ENCODE measurements at places on chromosomes 2 and 18. TPM values are rescaled to one million over a fixed set of nuclear protein-coding genes. Genes with fewer than 3 reads are reported as not detected.

Gene KCNE4
- total RNA-seq: under 0.01 TPM

Gene SMYD5
- total RNA-seq: 23.0 TPM

Gene MEIS1
- total RNA-seq: 18.8 TPM

Gene LOXHD1
- total RNA-seq: not detected

Gene FSHR
- total RNA-seq: not detected

Gene ALK
- not detected for total RNA-seq

Gene CDK5R2
- not detected for total RNA-seq

Gene RFX8
- 2.0 TPM for total RNA-seq

Gene ACMSD
- not detected for total RNA-seq

Gene MSGN1
- not detected for total RNA-seq

Gene GCKR
- 9.6 TPM for total RNA-seq

Gene MAP3K19
- total RNA-seq: not detected

Gene XDH
- total RNA-seq: under 0.01 TPM

Gene CD226
- 0.53 TPM for total RNA-seq

Gene TNFRSF11A
- 5.5 TPM for total RNA-seq

Gene SCN3A
- total RNA-seq: not detected

Gene RNU2-63P
- total RNA-seq: under 0.01 TPM

Gene INHBB
- 0.79 TPM for total RNA-seq

Gene C1QL2
- total RNA-seq: not detected

Gene ANKRD30B
- not detected for total RNA-seq

Gene SERPINB13
- 0.13 TPM for total RNA-seq

Gene ASPRV1
- total RNA-seq: 0.14 TPM

Gene PAIP2B
- total RNA-seq: 1.2 TPM

Gene GALNT5
- not detected for total RNA-seq

Gene AQP4
- not detected for total RNA-seq

Gene CCDC68
- 3.0 TPM for total RNA-seq

Gene MYO7B
- total RNA-seq: 0.14 TPM

Gene ANKRD29
- total RNA-seq: 0.27 TPM

Gene MTLN
- total RNA-seq: 42.3 TPM

Gene ZNF519
- total RNA-seq: 11.1 TPM

Gene NYAP2
- total RNA-seq: not detected

Gene KCNS3
- total RNA-seq: 0.53 TPM

Gene UGT1A8
- not detected for total RNA-seq

Gene CFAP221
- total RNA-seq: not detected

Gene FOXD4L1
- total RNA-seq: not detected

Gene POTEE
- 0.40 TPM for total RNA-seq

Gene CFAP65
- total RNA-seq: not detected

Gene FOXI3
- total RNA-seq: not detected

Gene SUMO1
- 146 TPM for total RNA-seq

Gene TUBA4B
- total RNA-seq: not detected

Gene MYOM1
- under 0.01 TPM for total RNA-seq

Gene AAK1
- total RNA-seq: 174 TPM

Gene ANKRD62
- not detected for total RNA-seq

Gene FBXO15
- total RNA-seq: not detected

Gene ALPP
- total RNA-seq: not detected

Gene GATA6
- total RNA-seq: 23.8 TPM

Gene RAB1A
- total RNA-seq: 128 TPM

Gene CHRNG
- not detected for total RNA-seq

Gene SP5
- not detected for total RNA-seq

Gene LIPT1
- total RNA-seq: 7.8 TPM

Gene PRSS56
- total RNA-seq: not detected

Gene SPC25
- total RNA-seq: 16.4 TPM

Measured in thoracic aorta endothelial cell (primary cell).